Choroid plexus epithelial cell (primary cell): ENCODE measurements at places on chromosomes 16 and 17.

GRCh38 chr16:56729735-56730662 is at the start of gene NUP93:
TSS of gene NUP93 (plus strand) at chr16:56730129. CDS start at chr16:56748248, 18,119 bp downstream.
- peak; percentile 93 for DNase-seq

- DNase-seq, result no peak
Measured at GRCh38 chr17:12519956-12520594, 145.6 kb upstream of the MYOCD start.

DNA sequence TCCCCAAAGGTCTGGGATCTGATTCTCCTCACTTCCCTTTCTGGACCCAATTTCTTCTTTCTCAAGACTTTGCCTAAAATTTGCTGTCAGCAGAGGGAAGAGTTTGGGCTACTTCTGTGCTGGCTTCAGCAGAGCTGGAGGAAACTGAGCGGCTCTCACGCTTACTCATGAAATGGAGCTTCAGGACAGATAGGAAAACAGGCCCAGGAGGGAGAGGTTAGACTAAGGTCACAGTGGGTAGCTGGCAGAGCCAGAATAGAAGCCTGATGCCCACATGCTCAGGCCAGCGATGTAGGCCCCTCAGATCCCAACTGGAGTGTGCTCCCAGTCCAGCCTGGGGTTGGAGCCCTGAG is 593 bp downstream of the SLC38A7 start:
- DNase-seq, result peak; percentile 35

DNA sequence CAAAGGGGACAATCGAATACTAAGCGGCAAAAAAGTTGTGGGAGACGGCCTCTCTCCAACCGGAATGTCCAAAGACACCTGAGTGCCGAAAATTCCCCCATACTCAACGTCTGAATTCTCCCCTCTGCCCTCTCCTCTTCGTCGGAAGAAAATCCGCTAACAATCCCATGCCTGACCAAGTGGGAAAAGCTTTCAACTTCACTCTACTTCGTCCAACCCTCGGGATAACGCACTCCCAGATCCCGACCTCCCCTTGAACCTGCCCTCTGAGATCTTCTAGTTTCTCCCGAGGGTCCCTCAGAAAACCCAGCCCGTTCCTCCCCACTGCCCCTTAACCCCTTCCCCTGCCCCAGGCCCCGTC is 961 bp downstream of the AMFR start:
- no peak for DNase-seq

GRCh38 chr17:73838815-73839214 is 194.6 kb upstream of the SDK2 start:
- DNase-seq, result no peak

DNA sequence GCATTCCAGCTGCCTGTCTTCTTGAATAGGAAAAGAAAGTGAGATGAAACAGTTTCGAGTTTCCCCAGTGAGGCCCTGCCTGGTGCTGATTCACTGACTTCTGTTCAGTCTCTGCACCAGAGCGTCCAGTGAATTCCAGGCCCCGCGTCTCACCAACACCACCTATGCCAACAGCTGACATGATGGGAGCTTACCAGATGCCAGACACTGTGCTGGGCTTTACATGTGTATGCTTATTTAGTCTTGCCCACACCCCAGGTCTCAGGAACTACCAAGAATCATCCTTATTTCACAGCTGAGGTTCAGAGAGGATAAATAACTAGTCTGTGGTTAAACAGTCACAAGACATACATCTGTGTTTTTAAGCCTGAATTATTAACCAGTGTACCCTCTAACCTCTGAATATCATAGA is 29.1 kb upstream of the IRX6 start:
- DNase-seq, result no peak

GRCh38 chr16:8751481-8752311 is 45.7 kb downstream of the TMEM186 start:
- DNase-seq, result peak; percentile 75

DNA sequence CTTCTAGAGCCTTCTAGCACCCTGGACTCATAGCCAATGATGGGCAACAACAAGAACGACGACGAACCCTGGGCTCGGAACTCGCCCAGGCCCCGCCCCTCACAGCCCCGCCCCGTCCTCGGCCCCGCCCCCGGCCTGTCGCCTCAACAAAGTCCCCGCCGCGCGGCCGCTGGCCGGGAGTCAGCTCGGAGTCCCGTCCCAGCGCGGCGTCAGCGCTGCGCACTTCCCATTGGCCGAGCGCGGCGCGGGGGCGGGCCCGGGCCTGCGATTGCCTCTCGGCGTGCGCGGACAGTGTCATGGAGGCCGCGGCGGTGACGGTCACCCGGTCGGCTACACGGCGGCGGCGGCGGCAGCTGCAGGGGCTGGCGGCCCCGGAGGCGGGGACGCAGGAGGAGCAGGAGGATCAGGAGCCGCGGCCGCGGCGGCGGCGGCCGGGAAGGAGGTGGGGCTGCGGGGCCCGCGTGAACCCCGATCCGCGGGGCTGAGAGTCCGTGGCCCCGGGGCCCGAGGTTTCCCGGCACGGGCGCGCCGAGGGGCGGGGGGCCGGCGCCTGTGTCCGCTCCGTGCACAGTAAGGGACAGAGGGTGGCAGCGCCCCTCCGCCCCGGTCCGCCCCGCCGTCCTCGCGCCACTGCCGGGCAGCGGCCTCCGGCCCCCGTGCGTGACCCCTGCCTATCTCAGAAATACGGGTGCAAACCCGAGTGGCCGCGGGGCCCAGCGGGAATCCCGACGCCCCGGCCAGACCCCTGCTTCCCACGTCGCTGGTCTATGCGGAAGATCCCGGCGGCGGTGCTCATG is at the start of gene ENGASE:
ENGASE (plus strand) TSS at position 176 of the 797 bp plus-strand sequence; CDS start at position 297, 121 bp downstream.
- peak; percentile 92 for DNase-seq

DNA sequence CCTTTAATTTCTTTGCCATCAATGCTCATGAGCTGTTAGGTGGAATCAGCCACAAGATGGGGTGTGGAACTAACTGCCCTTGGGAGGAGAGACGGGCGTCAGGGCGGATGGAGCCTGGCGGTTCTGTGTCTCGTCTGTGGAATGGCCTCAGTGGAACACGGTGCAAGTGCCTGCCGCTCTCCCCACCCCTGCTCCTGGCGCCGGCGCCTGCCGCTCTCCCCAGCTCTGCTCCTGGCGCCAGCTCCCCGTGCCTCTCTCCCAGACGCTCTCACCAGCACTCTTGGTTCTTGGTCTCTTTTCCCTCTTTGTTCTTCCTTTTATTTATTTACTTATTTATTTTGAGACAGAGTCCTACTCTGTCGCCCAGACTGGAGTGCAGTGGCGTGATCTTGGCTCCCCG is 13.2 kb upstream of the RPL13 start:
- no peak for DNase-seq

- DNase-seq, result no peak
Measured at GRCh38 chr16:17011712-17012111, 459.0 kb downstream of the XYLT1 start.

- DNase-seq, result no peak
Measured at GRCh38 chr16:56616608-56617211, 8.3 kb downstream of the MT2A start.

- DNase-seq, result no peak
Measured at GRCh38 chr17:79667121-79667715, 56.4 kb upstream of the RBFOX3 start.

DNA sequence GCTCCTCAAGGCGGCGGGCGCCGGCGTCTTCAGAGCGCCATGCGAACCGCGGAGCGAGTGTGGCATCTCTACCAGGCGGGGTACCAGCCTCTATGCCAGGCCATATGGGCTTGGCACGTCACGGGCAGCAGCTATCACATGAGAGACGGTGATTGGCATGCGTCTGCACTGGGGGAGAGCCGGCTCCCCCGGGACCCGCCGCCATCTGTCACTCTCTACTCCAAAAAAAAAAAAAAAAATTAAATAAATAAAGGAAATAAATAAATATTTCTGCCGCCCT is at the start of gene NEUROD2:
NEUROD2 (minus strand) TSS at position 70 of the 280 bp plus-strand sequence. CDS start 1,321 bp downstream, outside the sequence.
- DNase-seq, result no peak

DNA sequence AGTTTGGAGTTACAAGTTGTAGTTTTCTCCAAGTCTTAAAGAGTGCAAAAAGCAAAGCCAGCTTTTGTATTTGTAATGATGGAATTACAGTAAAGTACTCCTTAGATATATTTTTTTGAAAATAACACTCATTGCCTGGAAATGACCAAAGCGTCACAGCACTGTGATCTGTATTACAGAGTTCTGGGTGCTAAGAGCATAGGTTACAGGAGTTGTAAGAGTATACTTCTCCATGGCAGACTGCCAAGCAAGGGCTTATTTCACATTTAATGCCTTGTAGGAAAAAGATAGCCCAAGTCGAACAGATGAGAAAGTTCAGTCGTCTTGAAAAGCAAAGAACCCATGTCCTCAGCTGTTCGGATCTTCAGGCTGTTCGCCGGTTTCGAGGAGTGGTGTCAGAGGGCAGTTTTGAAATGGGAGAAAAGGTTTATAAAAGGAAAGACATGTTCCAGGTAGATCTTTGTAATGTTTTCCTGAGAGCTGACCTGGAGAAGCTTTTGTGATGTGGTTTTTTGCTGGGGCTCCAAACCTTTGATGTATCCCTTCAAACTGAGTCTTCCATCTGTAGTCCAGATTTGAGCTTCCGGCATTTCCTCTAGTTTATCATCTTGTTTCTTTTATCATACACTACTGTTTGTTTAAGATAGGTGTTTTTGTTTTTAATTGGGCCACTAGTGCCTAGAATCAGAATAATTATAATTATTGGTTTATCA is 41.3 kb downstream of the ERCC4 start:
- peak; percentile 97 for DNase-seq

DNA sequence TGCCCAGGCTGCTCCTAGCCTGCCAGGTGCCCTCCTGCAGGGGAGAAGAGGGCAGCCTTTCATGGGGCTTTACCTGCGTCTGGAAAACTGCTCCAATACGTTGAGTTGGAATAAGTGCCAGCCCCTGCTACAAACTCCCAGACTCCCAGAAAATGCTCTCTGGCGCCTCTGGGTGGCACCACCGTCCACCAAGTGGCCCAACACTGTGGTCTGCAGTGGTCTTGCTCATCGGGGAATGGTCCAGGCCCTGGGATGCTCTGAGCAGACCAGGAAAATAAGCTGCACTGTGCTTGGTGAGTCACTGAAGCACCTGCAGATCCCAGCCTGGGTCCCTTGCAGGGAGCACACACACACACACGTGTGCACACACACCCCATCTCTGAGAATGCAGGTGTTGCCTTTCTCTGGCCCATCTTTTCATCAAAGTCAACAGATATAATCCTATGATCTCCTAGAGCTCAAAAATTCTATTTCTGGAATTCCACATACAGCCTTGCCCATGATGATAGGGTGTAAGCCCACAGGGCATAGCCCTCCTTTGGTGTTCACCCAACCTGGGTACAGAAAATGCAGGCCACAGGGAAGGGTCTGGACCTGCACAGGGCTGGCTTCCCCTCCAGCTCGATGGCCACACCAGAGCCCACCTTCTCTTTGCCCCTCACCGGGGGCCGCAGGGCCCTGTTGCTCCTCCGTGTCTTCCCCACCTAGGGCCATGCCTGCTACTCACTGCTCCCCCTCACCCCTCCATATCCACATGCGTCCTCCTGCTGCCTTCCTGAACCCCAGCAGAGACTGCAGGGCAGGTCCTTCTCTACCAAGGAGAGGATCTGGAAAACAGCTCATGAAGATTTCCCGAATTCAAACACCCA is 20.5 kb downstream of the CDIP1 start:
- peak; percentile 65 for DNase-seq

DNA sequence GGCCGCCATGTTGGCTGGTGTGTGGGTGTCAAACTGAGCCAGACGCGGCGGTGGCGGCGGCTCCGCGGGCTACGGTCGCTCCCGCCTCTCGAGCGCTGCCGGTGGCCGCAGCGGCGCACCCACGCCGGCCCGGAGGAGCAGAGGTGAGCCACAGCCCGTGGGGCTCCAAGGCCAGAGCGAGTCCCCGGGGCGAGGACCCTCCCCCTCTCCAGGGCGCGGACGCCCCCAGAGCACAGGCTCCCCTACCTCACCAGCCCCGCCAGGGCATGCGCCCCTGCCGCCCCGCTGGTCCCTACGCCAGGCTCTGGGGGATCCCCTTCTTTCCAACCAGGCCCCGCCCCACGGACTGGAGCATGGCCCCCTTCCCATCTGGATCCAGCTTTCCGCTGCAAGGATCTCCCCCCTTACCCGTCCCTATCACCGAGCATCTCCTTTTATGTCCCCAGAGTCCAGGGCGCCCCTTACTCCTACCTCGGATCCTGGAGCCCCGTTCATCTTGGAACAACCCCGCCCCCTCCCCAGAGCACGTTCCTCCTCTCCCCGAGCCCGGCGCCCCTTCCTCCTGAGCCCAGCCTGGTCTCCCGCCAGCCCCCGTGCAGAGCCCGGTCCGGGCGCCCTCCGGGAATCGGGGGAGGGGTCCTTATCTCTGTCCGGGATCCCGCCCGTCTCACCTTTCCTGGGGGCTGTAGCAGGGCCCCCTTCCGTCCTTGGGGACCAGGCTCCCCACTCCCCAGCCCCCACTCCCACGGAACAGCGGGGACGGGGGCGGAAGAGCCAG is 412 bp downstream of the EPN2 start:
- no peak for DNase-seq

- DNase-seq, result peak; percentile 71
Measured at GRCh38 chr17:5422505-5422904, 2.5 kb downstream of the RPAIN start.

- no peak for DNase-seq
Measured at GRCh38 chr17:8948462-8948861, 17.0 kb downstream of the PIK3R5 start.

GRCh38 chr17:40447148-40447644 is 3.9 kb downstream of the IGFBP4 start:
- peak; percentile 16 for DNase-seq

GRCh38 chr16:57637424-57637823 is 9.0 kb downstream of the ADGRG1 start:
- peak; percentile 43 for DNase-seq

DNA sequence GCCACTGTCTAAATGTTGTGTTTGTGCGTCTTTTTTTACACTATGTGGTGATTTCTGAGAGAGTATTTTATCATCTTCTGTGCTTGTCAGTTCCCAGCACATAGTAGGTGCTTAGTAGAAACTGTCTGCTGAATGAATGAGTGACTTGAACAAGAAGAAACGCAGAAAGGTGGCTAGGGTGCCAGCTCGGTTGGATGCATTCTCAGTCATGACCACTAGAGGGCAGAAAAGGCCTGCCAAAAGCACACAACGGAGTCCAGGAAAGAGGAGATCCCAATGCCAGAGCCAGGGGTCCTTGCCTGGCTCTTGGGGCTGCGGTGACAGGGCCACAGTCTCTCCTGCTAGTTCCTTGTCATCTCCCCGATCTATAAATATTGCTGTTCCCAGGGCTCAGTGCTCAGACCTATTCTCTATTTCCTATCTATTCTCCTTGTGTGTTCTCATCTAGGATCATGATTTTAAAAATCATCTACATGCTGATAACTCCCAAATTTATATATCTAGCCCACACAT is 57.3 kb upstream of the CCL1 start:
- DNase-seq, result peak; percentile 72

- DNase-seq, result no peak
Measured at GRCh38 chr17:62925267-62925836, 40.7 kb upstream of the TANC2 start.

DNA sequence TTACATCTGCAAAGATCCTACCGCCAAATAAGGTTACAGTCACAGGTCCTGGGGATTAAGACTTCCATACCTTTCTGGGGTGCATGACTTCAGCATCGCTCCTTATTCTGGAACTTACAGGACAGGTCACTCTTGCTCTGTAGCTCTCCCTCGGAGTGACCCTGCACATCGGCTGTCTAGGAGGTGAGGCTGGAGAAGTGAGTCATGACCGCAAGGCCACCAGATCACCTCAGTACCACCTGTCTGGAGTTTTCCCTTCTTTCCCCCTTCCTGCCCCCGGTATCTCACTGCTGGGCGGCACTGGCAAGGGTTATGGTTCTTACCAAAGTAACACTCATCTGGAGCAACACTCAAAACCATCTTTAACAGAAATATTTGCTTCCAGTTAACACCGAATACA is 374.8 kb downstream of the SLC39A11 start:
- DNase-seq, result no peak

- DNase-seq, result no peak
Measured at GRCh38 chr17:19673623-19674022, 25.1 kb downstream of the ALDH3A2 start.
